ENCODE measurements at places on chromosomes 5 and 9. TPM values are rescaled to one million over a fixed set of nuclear protein-coding genes. Genes with fewer than 3 reads are reported as not detected.

CFAP77 gene
- not detected for total RNA-seq

SLC34A3 gene
- total RNA-seq = not detected

GRCh38 chr5:156591631-156592030 lies 258.5 kb upstream of the PPP1R2B start:
- H3K27ac ChIP-seq = no peak overlapping the region
- no peaks in the 10 kb centered on the region for H3K36me3 ChIP-seq
- H3K4me3 ChIP-seq = no peak overlapping the region
- no peak for DNase-seq
- H3K4me1 ChIP-seq = peaks cover 2% of the 10 kb centered on the region

GRCh38 chr9:87181670-87182069 lies 234.4 kb upstream of the GAS1 start:
- no peaks in the 10 kb centered on the region for H3K36me3 ChIP-seq
- H3K27ac ChIP-seq = no peak overlapping the region
- H3K27me3 ChIP-seq = peaks cover 5% of the 10 kb centered on the region
- no peak for DNase-seq

GRCh38 chr9:95074632-95075031 lies 242.9 kb downstream of the FANCC start:
- H3K27ac ChIP-seq = no peak overlapping the region
- no peak for DNase-seq
- no peaks in the 10 kb centered on the region for H3K27me3 ChIP-seq
- no peaks in the 10 kb centered on the region for H3K4me1 ChIP-seq

DNA sequence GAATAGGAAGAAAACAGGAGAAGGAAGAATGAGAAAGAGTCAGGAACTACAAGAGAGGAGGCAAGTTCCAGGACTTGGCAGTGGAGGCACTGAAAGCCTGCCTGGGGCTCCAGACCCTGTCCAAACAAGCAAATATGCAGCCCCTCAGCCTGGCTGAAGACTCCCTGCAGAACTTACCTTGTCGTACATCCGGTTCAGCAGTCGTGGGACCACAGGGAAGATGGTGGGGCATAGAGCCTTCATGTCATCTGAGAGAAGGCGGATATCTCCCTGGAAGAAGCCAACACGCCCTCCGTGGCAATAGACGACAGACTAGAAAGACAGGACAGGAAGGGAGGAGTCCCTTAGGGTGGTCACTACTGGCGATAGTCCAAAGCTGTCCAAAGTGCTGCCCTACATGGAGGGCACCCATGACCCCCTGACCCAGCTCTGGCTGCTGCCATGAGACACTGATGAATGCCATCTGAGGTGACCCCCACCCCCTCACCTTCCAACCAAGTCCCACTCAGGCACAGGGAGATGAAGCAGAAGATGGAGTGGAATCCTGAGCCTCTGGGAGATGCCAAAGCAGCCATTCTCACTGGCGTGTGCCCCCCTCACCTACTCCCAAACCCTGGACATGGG lies 27.7 kb upstream of the MEIKIN start:
- no peak for DNase-seq
- H3K4me3 ChIP-seq = peak overlapping the region; percentile 34
- peak overlapping the region; percentile 94 for H3K27ac ChIP-seq

DNA sequence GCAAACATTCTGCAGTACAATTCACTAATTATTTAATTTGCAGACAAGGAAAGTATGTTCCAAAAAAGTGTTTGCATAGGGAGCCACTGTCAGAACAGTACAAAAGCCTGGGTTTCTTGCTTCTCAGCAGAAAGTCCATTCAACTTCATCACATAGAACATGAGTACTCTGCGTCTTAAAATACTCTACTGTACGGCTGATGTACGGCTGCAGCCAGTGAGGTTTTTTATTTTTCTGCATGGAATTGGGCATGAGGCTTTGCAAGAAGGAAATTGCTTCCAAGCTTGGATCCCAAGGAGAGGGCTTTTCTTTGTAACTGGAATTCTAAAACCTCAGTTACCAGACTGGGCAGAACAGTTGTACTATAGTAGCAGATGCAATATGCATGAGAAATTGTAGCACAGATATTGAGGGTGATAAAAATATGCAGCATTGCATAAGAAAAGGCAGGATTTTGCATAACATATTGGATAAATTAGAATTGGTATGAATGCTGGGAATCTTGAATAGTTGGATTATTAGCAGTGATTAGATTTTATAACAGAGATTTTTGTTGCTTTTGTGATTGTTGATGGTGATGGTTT lies 178.1 kb upstream of the CDH9 start:
- H3K4me3 ChIP-seq = no peak overlapping the region
- H3K27ac ChIP-seq = no peak overlapping the region
- no peak for DNase-seq
- no peaks in the 10 kb centered on the region for H3K4me1 ChIP-seq

- H3K27me3 ChIP-seq = peaks cover 26% of the 10 kb centered on the region
- no peaks in the 10 kb centered on the region for H3K36me3 ChIP-seq
- H3K4me3 ChIP-seq = no peak overlapping the region
- H3K4me1 ChIP-seq = no peaks in the 10 kb centered on the region
- no peak overlapping the region for H3K27ac ChIP-seq
Measured at GRCh38 chr9:76567086-76567485, 108.1 kb downstream of the GCNT1 start.

- no peak for DNase-seq
- no peak overlapping the region for H3K27ac ChIP-seq
- peaks cover 31% of the 10 kb centered on the region for H3K4me1 ChIP-seq
- peaks cover 1% of the 10 kb centered on the region for H3K36me3 ChIP-seq
Measured at GRCh38 chr9:4559261-4560182, 69.3 kb downstream of the SLC1A1 start.

DNA sequence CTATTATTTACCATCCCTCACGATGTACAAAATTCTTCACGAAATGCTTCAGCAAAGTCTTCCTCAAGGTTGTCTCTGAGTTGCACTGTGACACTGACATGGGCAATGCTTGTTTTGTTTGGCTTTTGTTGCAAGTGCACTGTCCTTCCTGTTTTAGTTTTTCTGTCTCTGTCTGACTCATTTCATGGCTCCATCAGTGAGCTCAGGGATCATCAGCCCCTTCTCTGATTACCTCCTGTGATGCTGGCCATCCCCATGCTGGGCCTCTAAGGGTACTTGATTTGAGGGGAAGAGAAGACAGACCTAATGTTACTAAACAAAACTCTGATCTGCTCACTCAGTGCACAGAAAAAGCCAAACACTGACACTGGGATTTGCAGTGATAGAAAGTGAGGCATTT lies 37.6 kb upstream of the STX17 start:
- H3K36me3 ChIP-seq = no peaks in the 10 kb centered on the region
- no peaks in the 10 kb centered on the region for H3K4me1 ChIP-seq
- no peak overlapping the region for H3K27ac ChIP-seq
- no peak for DNase-seq
- H3K4me3 ChIP-seq = no peak overlapping the region

All from naive thymus-derived CD8-positive, alpha-beta T cell (primary cell).